ENCODE measurements at places on chromosomes 16 and 17.

GRCh38 chr16:1082952-1083675 is 10.6 kb downstream of the SSTR5 start:
- no peak for DNase-seq

DNA sequence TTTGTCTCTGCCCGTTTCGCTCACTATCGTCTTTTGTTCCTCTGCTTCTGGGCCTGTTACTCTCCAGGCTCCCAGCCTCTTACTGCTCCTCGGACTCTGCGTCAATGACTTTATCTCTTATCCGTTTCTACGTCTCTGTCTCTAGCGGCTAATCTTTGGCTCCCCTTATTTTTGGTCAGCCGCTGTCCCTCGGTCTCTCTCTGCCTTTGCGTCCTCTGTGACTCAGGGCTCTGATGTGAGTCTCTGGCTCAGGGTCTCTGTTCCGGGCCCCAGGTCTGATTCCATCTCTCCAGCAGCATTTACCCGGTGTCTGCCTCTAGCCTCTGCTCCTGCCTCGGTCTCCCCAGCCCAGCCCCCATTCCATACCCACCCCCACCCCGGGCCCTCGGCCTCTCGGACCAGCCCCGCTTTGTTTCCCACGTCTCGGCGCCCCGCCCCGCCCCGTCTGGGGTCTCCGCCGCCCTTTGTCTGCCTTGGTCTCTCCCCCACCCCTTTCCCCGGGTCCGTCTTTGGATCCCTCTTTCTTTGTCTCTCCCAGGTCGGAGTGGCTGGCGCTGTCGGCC is 547 bp upstream of the ZNF48 start:
- DNase-seq: no peak

GRCh38 chr17:62998166-62998565 is 32.1 kb downstream of the TANC2 start:
- DNase-seq: no peak

DNA sequence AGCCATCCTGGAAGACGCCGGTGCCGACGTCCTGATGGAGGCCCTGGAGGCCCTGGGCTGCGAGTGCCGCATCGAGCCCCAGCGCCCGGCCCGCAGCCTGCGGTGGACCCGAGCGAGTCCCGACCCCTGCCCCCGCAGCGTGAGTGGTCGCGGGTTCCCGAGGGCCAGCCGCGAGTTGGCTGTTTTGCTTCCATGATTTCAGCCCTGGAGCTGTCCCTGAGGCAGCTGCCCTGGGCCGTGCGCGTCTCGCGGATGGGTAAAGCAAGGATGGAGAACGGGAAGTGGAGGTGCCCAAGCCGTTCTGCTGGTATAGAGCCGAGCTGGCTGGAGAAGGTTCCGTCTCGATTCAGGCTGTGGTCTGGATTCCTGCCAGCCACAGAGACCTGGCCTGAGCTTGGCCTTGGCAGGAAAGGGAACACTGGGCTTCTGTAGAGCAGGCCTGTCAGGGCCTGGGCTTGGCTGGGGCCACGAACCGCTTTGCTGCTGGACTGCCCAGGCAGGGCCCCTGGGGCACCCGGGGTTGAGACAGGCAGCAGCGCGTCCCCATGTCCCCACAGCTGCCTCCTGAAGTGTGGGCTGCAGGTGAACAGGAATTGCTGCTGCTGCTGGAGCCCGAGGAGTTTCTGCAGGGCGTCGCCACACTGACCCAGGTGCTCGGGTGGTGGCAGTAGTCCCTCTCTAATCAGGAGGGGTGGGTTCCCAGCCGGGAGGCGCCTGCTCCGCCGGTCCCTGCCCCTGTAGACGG is 941 bp upstream of the MRPS34 start:
- DNase-seq: no peak

GRCh38 chr17:2227025-2227699 is 76.4 kb downstream of the SMG6 start:
- DNase-seq: no peak

DNA sequence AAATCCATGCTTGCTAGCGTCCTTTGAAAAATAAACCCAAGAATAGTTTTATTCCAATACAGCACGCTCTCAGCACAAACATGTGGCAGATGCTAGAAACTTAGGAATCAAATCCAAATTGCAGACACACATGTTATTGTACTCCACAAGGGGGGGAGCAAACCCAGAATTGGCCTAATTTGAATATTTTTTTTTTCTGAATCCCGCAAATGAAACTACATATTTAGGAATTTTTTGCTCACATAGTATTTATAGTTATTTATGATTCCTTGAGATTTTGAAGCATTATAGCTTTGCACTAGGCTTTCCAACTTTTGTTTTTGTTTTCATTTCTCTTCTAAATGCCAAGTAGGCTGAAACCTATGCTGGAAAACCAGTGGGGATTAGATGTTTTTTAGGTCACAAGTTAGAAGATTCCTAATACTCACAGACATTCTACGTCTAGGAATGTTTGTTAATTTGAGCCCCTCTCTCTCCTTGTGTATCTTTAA is 59.3 kb upstream of the CDH11 start:
- no peak for DNase-seq

GRCh38 chr16:67397036-67397801 is 3.9 kb upstream of the TPPP3 start:
- DNase-seq: no peak

GRCh38 chr16:8511464-8511863 is 78.8 kb downstream of the TMEM114 start:
- DNase-seq: no peak

- DNase-seq: no peak
Observed at GRCh38 chr16:84138824-84139627, 6.0 kb downstream of the HSDL1 start.

DNA sequence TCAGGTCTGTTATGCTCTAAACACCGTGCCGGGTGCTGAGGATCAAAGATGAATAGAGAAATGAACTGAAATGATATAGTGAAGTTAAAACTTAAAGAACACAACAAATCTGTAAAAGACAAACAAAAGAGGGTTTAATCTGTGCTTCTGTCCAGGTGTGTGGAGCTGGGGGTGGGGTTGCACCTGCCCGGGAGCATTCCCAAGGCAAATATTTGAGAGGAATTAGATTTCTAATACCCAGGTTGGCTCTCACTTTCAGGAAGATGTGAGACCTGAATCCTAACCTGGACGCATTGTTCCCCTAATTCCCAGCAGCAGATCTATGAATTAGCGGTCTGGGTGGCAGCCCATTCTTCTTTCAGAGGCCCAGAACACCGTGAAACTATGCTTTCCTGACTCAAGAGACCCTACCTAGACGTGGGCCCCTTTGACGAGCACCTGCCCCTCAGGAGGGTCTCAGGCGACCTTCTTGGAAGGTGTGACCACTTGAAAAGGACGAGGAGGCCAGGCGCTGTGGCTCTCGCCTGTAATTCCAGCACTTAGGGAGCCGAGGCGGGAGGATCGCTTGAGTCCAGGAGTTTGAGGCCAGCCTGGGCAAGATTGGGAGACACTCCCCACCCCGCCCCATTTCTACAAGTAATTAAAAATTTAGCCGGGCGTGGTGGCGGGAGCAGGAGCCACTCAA is 677 bp upstream of the RANGRF start:
- no peak for DNase-seq

DNA sequence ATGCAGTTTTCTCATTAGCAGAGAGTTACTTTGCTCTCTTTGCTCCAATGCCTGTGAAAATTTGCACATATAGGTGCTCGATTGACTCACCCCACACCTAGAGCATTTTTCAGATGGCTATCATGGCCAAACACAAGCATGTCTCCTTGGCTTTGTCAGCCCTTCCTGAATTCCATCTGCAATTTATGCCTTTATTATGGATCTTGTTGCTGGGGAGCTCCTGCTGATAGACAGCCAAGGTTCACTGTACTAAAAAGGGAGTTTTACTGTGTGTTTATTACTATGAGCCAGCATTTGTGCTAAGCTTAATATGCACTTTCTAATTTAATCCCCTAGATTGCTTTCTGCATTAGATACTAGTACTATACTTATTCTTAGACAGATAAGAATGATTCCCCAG is 93.3 kb downstream of the TOX3 start:
- DNase-seq: no peak

DNA sequence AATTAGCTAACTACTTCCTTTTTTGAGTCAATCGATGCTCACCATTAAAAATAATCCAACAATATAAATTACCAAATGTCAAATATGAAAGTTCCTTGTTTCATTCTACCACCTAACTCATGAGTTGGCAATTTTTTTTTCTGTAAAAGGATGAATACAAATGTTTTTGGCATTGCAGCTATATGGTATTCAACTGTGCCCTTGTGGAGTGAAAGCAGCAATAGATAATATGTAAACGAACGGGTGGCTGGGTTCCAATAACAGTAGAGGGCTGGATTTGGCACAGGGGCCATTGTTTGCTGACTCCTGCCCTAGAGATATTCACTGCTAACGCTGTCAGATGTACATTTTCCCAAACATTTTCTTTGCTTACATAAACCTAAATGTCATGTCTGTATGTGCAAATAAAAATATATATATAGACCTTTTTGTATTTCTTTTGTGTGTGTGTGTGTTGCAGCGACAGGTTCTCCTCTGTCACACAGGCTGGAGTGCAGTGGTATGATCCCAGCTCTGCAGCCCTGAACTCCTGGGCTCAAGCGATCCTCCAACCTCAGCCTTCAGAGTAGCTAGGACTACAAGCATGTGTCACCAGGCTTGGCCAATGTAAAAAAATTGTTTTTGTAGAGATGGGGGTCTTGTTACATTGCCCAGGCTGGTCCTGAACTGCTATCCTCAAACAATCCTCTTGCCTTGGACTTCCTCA is 73.9 kb downstream of the RPGRIP1L start:
- DNase-seq: no peak

GRCh38 chr17:73594025-73594424 is 50.2 kb downstream of the SDK2 start:
- DNase-seq: no peak

DNA sequence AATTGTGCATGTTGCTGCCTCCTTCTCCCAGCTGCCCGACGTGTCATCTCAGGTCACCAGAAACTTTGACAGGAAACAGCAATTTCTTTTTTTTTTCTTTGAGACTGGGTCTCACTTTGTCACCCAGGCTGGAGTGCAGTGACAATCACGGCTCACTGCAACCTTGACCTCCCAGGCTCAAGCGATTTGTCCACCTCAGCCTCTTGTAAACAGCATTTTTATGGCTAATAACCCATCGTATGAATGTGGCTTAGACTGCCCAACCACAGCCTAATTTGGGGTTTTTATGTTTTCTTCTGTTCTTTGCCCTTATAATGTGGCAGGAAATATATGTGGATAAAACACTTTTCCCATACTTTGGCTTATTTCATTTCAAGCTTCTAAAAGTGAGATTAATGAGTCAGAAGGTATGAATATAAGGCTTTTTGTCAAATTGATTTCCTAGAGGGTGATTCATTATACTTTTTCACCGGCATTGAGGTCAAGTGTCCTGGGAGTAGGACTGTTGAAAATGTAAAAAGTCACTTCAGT is 31.0 kb upstream of the SLC5A10 start:
- DNase-seq: no peak

GRCh38 chr16:84554627-84555328 is 50.3 kb upstream of the MEAK7 start:
- DNase-seq: no peak

DNA sequence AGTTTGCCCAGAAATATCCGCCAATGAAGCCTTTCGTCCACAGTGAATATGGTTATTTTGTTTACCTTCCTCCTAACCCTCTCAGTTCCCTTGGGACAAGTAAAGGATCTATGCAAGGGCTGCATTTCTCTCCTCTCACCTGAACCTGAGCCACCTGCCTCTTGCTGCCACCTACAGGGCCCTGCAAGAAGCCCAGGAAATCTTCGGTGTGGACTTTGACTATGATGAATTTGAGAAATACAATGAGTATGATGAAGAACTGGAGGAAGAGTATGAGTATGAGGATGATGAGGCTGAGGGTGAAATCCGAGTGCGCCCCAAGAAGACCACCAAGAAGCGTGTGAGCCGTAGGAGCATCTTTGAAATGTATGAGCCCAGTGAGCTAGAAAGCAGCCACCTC is 14.0 kb downstream of the SUPT6H start:
- DNase-seq: no peak

- no peak for DNase-seq
Observed at GRCh38 chr17:57463103-57463885, 207.0 kb downstream of the MSI2 start.

GRCh38 chr16:22624038-22624799 is 113.5 kb downstream of the NPIPB5 start:
- DNase-seq: no peak

GRCh38 chr17:77453613-77454241 is 313.0 kb downstream of the SEC14L1 start:
- no peak for DNase-seq

- peak; percentile 74 for DNase-seq
Observed at GRCh38 chr17:43900183-43900857, 7.0 kb downstream of the MPP2 start.

- DNase-seq: no peak
Observed at GRCh38 chr16:67268136-67268579, 11.2 kb upstream of the PLEKHG4 start.

Data from T follicular helper cell (primary cell).